ENCODE measurements at places on chromosomes 16 and 17. TPM values are rescaled to one million over a fixed set of nuclear protein-coding genes. Genes with fewer than 3 reads are reported as not detected.

DNA sequence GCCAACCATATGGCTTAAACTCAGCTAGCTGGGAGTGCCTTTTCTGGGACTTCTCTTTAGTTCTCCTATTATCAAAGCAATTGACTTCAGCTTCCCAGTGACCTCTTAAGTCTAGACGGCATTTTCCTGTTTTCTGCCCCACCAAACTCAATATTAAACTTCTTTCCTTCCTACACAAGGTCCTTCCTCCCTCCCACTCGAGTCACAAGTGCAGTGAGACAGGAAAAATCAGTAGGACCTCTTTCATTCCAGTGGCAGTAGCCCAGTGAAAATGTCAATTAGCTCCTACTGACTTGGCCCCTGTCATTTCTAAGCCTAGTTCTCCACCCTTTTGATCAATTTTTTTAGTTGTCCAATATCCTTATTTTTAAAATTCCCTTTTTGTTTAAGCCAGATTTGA is 9.6 kb upstream of the NACA2 start:
- no peak for DNase-seq

GRCh38 chr16:63200940-63201339 is 1164.7 kb upstream of the CDH8 start:
- no peak for DNase-seq

Gene PPP1R27
- not detected for total RNA-seq

- no peak for DNase-seq
Measured at GRCh38 chr16:7964744-7965143, 625.6 kb downstream of the TMEM114 start.

Gene PRAC2
- total RNA-seq, result not detected

- no peak for DNase-seq
Measured at GRCh38 chr16:23355106-23355670, 53.1 kb downstream of the SCNN1B start.

Gene RNU2-1
- 2,459 TPM for total RNA-seq

DNA sequence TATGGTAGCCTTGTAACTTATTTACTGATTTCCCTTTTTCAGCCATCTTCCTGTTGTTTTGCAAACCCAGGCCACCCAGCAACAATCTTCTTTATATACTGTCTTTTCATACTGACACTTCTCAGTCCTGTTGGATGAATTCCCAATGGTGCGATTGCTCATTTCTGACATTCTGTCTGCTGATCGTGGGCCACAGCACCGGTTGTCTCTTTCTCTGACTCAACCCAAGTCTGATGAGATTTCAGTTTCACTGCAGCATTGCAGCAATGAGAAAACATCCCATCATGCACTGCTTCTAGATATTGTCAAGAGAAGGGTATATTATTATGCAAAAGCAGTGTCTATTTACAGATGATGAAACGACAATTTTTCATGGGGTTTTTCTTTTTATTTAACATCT is 349.2 kb upstream of the HSBP1 start:
- no peak for DNase-seq

DNA sequence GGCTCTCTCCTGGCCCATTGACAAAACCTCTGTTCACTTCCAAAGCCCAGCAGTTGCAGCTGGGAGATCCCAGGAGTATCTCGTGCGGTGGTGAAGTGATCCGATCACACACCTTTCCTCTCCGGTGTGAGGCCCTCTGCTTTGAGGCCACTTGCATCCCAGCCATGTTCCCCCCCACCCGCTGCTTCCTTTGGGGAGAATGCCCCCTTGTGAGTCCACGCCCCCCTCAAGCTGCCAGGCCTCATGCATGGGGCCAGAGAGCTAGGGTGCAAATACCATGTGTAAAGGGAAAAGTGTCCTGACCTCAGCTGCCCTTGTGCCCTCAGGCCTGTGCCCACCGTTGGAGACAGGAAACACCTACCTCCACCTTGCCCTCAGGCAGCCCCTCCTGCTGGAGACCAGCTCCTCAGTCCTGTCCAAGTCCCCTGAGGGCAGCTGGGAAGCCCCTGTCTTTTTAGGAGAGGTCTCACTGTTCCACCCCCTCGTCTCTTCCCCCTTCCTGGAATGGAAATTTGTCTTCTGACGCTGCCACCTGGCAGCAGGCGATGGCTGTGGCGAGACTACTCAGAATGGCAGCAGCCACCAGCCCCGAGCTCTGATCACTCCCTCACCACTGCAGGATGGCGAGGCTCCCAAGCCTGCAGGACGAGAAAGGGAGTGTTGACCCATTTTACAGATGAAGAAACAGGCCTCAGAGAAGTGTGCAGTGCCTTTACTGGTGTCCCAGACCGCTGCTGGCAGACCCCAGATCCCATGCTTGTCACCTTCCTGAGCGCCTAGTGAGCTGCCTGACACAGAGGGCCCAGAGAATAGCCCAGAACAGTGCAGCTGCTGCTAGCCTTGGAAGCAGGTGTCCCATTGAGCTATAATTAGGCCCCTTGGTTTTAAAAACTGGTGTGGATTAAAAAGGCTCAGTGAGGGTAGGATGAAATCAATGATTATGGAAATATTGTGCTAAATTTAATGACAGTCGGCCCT is 120.6 kb upstream of the CACNG5 start:
- no peak for DNase-seq

Gene FBXL16
- 0.30 TPM for total RNA-seq

DNA sequence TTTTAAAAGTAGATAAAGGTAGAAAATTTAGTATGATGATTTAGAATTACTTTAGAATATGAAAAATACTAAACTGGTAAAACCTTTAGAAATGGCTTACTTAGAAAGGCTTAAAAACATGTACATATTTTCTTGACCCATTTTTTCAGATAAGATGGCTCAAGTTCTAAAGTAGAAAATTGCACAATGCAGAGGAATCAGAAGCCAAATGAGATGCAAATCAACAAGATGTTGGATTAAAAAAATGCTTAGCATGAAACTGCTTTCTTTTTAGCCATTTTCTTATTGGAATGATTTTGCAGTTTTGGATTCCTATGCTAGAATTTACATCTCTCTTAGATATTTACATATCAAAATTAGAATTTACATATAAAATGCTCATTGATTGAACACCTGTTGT is 1.5 kb upstream of the KRTAP3-1 start:
- DNase-seq, result no peak

GRCh38 chr16:5225931-5226655 is 128.5 kb upstream of the EEF2KMT start:
- no peak for DNase-seq

GRCh38 chr16:78372277-78372676 is 272.8 kb downstream of the WWOX start:
- DNase-seq, result no peak

GRCh38 chr16:81251871-81252270 is 13.4 kb downstream of the BCO1 start:
- no peak for DNase-seq

Gene FOXN1
- total RNA-seq, result not detected

DNA sequence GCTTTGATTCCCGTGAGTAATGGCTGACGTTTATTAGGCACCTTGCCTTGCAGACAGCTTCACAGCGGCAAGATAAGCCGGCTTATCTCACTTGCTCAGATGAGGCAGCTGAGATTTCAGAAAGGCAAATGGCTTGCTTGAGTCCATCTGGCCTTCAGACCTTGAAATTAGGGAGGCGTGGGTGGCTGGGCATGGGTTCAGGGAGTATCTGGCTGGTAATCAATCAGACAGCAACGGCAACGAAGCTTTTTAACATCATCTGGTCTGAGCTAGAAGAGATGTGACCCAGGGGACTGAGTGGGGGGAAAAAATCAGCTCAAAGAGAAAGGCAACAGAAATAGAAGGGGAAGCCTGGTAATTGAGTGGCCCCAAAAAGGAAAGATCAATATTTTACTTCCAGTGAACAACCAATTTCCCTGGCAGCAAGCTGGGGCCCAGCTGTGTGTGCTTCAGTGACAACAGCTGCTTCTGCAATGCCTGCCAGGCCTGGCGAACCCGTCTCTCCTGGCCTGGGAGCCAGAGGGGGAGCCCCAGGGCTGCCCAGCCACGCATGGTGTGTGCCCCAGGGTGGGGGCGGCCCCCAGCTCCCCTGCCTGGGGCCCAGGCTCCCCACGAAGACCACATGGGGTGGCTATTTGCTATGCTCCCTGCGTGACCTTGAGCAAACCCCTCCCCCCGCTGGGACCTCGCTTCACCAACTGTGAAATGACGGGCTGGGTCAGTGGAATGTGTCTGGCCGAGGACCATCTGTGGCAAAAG is 34.0 kb downstream of the RAB11FIP4 start:
- no peak for DNase-seq

Gene DPEP2
- total RNA-seq, result 1.0 TPM

DNA sequence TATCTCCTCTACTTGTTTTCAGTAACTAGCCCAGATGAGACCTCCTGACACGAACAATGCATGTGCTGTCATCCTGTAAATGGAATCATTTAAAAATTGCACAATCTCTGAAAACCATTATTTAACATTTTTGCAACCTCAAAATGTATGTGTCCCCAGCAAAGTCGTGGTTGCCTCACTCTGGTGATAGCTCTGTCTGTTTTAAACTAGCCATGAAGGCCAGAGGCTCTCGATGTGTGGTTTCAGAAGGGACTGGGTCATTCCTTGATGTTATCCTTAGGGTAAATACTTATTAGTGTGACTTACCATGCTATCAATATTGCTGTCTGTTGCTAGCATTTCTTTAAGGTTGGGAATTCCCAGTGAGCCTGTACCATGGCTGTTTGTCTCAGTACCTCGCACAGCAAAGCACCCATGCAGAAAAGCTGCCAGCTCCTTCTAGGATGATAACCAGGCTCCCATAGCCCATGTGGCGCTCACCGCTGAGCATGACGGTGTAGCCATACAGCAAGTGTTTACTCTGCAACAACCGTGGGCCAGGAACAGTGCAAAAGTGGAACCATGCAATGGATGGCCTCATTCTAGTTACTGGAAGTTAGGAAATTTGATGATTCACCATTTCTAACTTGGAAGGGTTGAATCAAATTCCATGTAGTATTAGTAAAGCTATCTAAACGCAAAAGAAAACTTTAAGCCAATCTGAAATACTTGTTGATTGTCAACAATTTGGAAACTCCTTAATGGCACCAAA is 2.9 kb upstream of the PGS1 start:
- no peak for DNase-seq

GRCh38 chr17:44602970-44603369 is 45.7 kb downstream of the FZD2 start:
- DNase-seq, result no peak

Gene HES7
- not detected for total RNA-seq

- DNase-seq, result no peak
Measured at GRCh38 chr17:28230011-28230410, 89.0 kb upstream of the TMEM97 start.

- no peak for DNase-seq
Measured at GRCh38 chr16:13176711-13177110, 275.3 kb downstream of the SHISA9 start.

DNA sequence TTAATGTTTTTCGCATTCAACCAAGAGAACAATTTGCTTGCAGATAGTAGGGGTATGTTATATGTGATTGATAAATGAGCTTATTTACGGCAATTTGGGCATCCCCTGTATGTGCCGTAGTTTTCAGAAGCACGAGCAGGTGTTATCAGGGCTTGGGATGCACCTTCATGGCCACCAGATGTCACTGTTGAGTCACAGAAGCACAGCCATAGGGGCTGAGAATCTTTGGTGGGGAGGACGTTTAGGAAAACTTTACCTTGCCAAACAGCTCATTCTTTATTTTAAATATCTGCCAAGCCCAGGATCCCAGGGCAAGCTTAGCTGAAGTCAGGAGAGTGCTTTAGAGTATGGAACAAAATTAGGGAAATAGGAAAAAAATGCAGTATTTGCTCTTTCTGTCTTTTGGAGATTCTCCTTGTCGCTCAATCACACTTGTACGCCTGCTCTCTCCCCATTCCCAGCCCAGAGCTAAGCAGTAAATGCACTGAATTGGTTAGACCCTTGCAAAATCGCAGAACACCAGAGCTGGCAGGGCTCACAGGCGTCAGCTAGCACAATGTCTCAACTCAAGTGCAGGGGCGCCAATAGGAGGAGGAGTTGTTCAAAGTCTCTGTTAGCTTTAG is 93.6 kb upstream of the MPHOSPH6 start:
- DNase-seq, result peak; percentile 54

GRCh38 chr17:48593840-48594537 is 410 bp upstream of the HOXB5 start:
- peak; percentile 68 for DNase-seq

DNA sequence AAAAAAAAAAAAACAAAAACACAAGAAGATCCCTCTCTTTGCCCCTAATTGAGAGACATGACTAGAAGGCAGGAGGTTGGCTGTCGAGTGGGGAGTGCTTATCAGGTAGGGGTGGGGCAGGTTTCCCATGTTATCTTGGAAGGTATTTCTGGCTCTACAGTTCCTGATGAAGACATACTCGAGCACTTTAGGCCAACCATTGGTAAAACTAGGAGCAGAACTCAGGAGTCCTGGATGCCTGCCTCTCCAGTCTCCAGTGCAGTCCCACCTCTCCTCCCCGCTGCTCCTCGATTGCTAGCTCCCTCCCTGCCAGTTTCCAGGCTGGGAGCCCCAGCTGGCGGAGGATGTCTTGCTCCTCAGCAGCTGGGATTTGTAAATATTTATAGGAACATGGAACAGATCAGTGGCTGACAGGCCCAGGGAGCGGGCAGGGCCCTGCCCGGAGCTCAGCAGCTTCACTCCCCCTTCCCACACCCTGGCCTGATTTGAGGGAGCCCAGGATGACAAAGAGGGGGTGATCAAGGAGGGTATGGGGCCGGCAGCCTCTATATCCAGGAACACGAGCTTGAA is 11.4 kb upstream of the C1QL1 start:
- DNase-seq, result no peak

Gene CCL3
- total RNA-seq, result 2.0 TPM

Gene KRTAP3-2
- total RNA-seq, result not detected

- no peak for DNase-seq
Measured at GRCh38 chr16:73092236-73092781, 44.4 kb upstream of the ZFHX3 start.

Gene BAIAP3
- 8.1 TPM for total RNA-seq

DNA sequence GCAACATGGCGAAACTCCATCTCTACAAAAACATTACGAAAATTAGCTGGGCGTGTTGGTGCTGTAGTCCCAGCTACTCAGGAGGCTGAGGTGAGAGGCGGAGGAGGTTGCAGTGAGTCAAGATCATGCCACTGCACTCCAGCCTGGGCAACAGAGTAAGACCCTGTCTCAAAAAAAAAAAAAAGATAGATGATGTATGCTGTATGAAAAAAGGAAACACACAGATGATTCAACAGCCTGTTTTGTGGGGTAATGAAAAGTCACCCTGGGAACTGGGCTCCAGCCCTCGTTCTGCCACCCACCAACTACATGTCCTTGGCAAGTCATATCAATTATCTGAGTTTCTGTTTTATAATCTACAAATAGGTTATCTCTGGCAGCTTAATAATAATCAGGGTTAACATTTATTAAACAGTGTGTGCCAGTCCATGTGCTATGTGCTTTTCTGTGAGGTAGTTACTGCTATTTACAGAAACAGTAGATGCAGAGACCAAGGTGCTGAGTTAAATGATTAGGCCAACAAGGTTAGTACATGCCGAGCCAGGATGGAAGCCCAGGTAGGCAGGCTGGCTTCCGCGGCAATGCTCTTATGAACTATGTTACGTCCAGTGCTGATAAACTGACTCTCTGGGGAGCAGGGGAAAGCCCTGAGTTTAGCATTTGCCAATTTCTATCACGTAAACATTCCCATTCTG is 1.1 kb downstream of the G6PC1 start:
- no peak for DNase-seq

- DNase-seq, result no peak
Measured at GRCh38 chr17:45016237-45016636, 35.2 kb downstream of the DCAKD start.

Gene DERL2
- total RNA-seq, result 49.9 TPM

Gene ITGAD
- 0.70 TPM for total RNA-seq

GRCh38 chr16:57167953-57168352 is 17.9 kb downstream of the PSME3IP1 start:
- DNase-seq, result no peak
